ENCODE measurements at places on chromosomes 12 and 14. TPM values are rescaled to one million over a fixed set of nuclear protein-coding genes. Genes with fewer than 3 reads are reported as not detected.
A peak's percentile ranks its signal among the peaks of the same experiment; 100 is the strongest.

GRCh38 chr12:120048263-120048662 is 59.2 kb downstream of the BICDL1 start:
- no peaks in the 10 kb centered on the region for H3K4me1 ChIP-seq
- no peak overlapping the region for H3K4me3 ChIP-seq
- no peaks in the 10 kb centered on the region for H3K36me3 ChIP-seq
- H3K27ac ChIP-seq, result no peak overlapping the region

DNA sequence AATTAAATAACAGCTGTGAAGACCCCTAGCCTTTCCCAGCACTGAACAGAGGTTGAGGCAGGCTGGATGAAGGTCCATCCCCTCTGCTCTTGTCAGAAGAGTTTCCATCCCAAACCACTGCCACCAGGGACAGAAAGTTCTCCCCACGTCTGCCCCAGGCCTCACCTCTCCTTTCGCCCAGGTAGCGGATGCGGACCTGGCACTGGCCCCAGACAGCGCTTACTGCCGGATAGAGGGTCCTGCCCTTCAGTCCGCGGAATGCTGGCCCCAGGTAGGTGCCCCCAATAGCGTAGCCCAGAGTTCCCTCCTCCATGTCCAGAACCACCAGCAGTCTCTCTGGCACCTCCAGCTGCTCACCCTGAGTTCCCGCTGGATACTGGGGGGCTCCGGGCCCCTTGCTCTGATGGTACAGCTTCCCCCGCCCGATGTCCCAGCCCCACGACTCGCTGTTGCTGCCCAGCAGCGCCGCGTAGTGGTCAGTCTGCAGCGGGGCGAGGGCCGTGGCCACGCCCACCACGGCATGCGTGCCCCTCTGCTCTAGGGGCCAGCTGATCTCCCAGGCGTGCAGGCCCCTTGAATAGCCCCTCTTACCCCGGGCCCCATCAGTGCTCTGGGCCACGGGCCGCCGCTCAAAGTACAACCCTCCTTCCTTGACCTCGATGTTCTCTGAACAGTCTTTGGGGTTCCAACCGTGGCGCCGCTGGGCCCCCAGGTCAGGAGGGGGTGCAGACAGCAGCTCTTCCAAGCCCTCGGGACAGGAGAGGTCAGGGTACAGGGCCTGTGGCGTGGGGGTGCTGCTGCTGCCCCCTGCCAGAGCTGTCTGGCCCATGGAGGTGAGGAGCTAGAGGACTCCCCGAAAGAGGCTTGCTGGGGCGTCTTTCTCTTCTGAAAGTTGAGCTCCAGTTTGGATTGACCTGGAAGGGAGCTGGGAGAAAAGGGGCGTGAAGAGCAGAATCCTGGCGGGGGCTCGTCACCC is 742 bp downstream of the SPSB2 start:
- H3K36me3 ChIP-seq, result peaks cover 11% of the 10 kb centered on the region
- peak overlapping the region; percentile 97 for H3K4me3 ChIP-seq
- H3K27ac ChIP-seq, result peak overlapping the region; percentile 89
- peak; percentile 43 for DNase-seq
- peaks cover 43% of the 10 kb centered on the region for H3K4me1 ChIP-seq
- H3K27me3 ChIP-seq, result no peaks in the 10 kb centered on the region

DNA sequence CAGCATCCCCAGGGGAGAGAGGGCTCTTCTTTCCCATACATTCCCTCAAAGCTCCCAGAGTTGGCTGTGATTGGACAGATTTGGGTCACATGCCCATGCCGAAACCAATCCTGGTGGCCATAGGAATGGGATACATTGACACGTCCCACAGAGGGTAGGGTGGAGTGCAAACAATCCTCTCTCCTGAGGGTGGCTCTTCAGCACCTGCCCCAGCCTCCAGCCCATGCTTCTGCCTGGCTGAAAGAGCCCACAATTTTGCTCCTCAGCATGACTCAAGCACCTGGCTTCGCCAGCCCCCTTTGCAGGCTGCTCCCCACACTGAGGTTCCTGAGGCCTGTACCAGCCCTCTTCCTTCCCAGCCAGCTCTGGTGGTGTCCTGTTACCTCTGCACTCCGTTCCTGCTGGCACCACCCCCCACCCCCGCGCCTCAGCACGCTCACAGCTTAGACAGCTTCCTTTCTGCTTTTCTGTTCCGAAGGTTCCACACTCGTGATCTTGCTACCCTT is 71.7 kb downstream of the CCDC92 start:
- H3K27ac ChIP-seq, result no peak overlapping the region
- no peak for DNase-seq
- no peaks in the 10 kb centered on the region for H3K36me3 ChIP-seq
- H3K4me3 ChIP-seq, result no peak overlapping the region

- peaks cover 3% of the 10 kb centered on the region for H3K36me3 ChIP-seq
- no peak for DNase-seq
- no peaks in the 10 kb centered on the region for H3K27me3 ChIP-seq
- H3K4me1 ChIP-seq, result peaks cover 44% of the 10 kb centered on the region
- H3K4me3 ChIP-seq, result no peak overlapping the region
Observed at GRCh38 chr12:79834712-79835376, 100.1 kb downstream of the PPP1R12A start.

GRCh38 chr14:91367173-91368171 is 50.1 kb downstream of the CCDC88C start:
- H3K4me3 ChIP-seq, result no peak overlapping the region
- H3K27me3 ChIP-seq, result no peaks in the 10 kb centered on the region
- no peaks in the 10 kb centered on the region for H3K36me3 ChIP-seq
- no peak overlapping the region for H3K27ac ChIP-seq

GRCh38 chr14:49303946-49304516 is 282.1 kb downstream of the RPS29 start:
- H3K36me3 ChIP-seq, result no peaks in the 10 kb centered on the region
- no peaks in the 10 kb centered on the region for H3K4me1 ChIP-seq
- no peak for DNase-seq
- no peak overlapping the region for H3K27ac ChIP-seq
- H3K27me3 ChIP-seq, result no peaks in the 10 kb centered on the region
- H3K4me3 ChIP-seq, result no peak overlapping the region

DNA sequence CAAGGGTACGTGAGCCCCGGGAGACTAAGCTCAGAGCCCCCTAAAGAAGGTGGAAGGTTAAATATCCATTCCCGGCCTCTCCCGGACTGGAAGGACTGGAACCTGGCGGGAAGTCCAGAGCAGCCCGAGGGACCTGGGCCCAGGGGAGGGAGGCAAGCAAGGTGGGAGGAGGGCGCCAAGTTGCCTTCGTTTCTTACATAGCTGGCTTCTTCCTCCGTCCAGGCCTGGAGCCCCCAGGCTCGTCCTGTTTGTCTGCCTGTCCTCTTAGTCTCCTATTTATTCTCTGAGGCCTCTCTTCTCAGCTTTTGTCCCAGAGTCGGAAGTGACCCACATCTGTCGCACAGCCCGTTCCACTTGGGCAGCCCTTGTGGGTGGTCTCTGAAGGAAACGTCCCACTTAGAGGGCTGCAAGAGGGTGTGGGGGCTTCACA is 745 bp downstream of the PCK2 start:
- H3K27me3 ChIP-seq, result no peaks in the 10 kb centered on the region
- H3K36me3 ChIP-seq, result no peaks in the 10 kb centered on the region
- no peak for DNase-seq
- H3K4me3 ChIP-seq, result peak overlapping the region; percentile 99
- peaks cover 25% of the 10 kb centered on the region for H3K4me1 ChIP-seq

DNA sequence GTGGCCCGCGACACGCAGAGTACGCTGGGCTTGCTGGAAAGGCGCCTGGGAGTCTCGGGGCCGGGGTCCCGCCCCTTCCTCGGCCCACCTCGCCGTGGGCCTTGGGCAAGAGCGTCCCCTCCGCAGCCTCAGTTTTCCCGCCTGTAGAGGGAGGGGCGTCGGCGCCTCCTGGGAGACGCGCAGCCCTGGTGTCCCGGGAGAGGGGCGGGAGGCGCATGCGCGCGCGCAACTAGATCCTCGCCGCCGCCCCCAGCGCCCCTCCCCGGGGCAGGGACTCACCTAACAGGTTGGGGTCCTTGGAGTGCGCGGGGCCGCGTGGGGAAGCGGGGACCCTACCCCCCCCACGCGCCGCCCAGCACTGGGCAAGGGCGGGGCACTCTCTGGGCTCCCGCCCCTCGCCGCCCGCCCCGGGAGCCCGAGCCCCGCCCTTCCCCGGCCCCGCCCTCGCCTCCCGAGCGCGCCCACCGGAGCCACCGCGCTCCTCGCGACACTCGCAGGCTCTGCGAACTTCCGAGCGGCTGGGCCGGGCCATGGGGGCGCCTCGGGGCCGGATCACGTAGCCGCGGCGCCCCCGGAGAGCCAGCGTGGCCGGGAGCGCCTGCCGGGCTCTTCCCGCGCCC is at the start of gene KIF26A:
Gene KIF26A (plus strand): TSS at position 490 of the 620 bp plus-strand sequence. CDS start 136 bp downstream, outside the sequence.
- H3K27me3 ChIP-seq, result no peaks in the 10 kb centered on the region
- H3K4me3 ChIP-seq, result peak within 1 kb of the TSS; percentile 67
- H3K36me3 ChIP-seq, result no peaks in the 10 kb centered on the region
- peaks cover 8% of the 10 kb centered on the region for H3K4me1 ChIP-seq
- no peak within 1 kb of the TSS for H3K27ac ChIP-seq
- DNase-seq, result no peak

DNA sequence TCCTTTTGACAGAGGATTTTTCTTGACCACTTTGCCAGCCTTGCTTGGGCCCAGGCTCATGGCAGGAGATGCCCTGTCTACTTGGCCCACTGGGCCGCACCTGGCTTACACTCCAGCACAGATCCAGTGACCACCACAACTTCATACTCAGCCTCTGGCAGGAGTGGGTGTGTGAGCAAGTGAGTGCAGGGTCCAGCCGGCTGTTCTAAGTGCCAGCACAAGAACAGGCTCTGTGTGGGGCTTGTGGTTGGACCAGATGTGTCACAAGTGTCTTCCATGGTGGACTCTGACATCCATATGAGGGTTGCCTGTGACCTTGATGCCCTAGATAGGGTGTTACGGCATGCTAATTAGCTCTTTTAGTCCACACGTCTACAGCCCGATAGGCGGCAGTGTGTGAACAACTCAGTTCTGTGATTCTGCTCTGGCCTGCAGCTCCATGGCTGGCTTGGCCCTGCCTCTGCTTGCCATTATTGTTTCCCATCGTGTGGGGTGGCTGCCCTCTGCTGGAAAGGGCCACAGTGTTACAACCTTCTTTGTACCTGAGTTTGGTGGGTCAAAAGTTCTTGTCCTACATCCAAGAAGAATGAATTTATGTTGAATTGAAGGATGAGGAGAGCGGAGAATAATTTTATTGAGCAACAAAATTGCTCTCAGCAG is 1089.1 kb downstream of the SLC6A15 start:
- H3K36me3 ChIP-seq, result no peaks in the 10 kb centered on the region
- H3K27ac ChIP-seq, result no peak overlapping the region
- no peak overlapping the region for H3K4me3 ChIP-seq

DNA sequence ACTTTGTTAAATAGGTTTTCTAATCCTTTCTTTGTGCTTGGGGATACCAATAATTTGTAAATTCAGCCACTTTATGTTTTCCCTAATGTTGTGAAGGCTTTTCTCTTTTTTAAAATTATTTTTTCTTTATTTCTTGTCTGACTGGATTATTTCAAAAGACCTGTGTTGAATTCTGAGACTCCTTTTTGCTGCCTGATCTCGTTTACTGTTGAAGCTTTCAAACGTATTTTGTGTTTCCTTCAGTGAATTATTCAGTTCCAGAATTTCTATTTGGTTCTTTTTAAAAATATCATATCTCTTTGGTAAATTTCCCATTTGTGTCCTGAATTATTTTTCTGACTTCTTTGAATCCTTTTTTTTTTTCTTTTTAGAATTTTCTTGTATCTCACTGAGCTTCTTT is 241.6 kb downstream of the LRIG3 start:
- no peak overlapping the region for H3K27ac ChIP-seq
- no peak for DNase-seq
- H3K27me3 ChIP-seq, result no peaks in the 10 kb centered on the region
- H3K4me3 ChIP-seq, result no peak overlapping the region

DNA sequence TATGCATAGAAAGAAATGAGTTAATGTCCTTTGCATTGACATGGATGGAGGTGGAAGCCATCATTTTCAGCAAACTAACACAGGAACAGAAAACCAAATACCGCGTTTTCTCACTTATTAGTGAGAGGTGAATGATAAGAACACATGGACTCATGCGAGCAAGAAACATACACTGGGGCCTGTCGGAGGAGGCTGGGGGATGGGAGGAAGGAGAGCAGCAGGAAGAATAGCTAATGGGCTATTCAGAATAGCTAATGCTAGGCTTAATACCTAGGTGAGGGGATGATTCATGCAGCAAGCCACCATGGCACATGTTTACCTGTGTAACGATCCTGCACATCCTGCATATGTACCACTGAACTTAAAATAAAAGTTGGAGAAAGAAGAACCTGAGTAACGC is 29.1 kb upstream of the SYT1 start:
- DNase-seq, result no peak
- H3K4me3 ChIP-seq, result no peak overlapping the region
- H3K27me3 ChIP-seq, result no peaks in the 10 kb centered on the region

PTCSC3 gene
- not detected for total RNA-seq

HVCN1 gene
- 14.5 TPM for total RNA-seq

ASIC1 gene
- total RNA-seq, result not detected

AMHR2 gene
- not detected for total RNA-seq

PLXNC1 gene
- 9.2 TPM for total RNA-seq

GLIPR1L2 gene
- total RNA-seq, result 1.8 TPM

AHNAK2 gene
- 22.6 TPM for total RNA-seq

All from thoracic aorta (tissue), 2 donors.